Mesothelial cell of epicardium (in vitro differentiated cells): ENCODE measurements at places on chromosomes 3 and 15. TPM values are rescaled to one million over a fixed set of nuclear protein-coding genes. Genes with fewer than 3 reads are reported as not detected.

- no peak overlapping the region for H3K27ac ChIP-seq
- H3K4me1 ChIP-seq: peaks cover 62% of the 10 kb centered on the region
- no peaks in the 10 kb centered on the region for H3K27me3 ChIP-seq
- no peaks in the 10 kb centered on the region for H3K36me3 ChIP-seq
Measured at GRCh38 chr15:77554306-77555080, 78.2 kb downstream of the LINGO1 start.

GRCh38 chr3:187783098-187783497 is 37.8 kb upstream of the BCL6 start:
- H3K27me3 ChIP-seq: no peaks in the 10 kb centered on the region
- H3K36me3 ChIP-seq: no peaks in the 10 kb centered on the region
- H3K27ac ChIP-seq: no peak overlapping the region
- H3K4me1 ChIP-seq: no peaks in the 10 kb centered on the region
- H3K4me3 ChIP-seq: no peak overlapping the region

GRCh38 chr15:64447536-64448315 is 12.7 kb upstream of the ZNF609 start:
- H3K36me3 ChIP-seq: peaks cover 10% of the 10 kb centered on the region
- H3K27ac ChIP-seq: peak overlapping the region; percentile 8
- DNase-seq: no peak
- H3K4me3 ChIP-seq: no peak overlapping the region
- H3K4me1 ChIP-seq: peaks cover 37% of the 10 kb centered on the region
- no peaks in the 10 kb centered on the region for H3K27me3 ChIP-seq

- no peak overlapping the region for H3K4me3 ChIP-seq
- no peak overlapping the region for H3K27ac ChIP-seq
- H3K36me3 ChIP-seq: peaks cover 20% of the 10 kb centered on the region
- DNase-seq: no peak
- H3K27me3 ChIP-seq: no peaks in the 10 kb centered on the region
Measured at GRCh38 chr15:71219101-71219500, 103.8 kb downstream of the THSD4 start.

GRCh38 chr3:135538123-135538522 is 427.4 kb upstream of the PPP2R3A start:
- H3K4me1 ChIP-seq: no peaks in the 10 kb centered on the region
- no peak overlapping the region for H3K4me3 ChIP-seq
- H3K27me3 ChIP-seq: peaks cover 26% of the 10 kb centered on the region
- no peak for DNase-seq
- H3K27ac ChIP-seq: no peak overlapping the region

DNA sequence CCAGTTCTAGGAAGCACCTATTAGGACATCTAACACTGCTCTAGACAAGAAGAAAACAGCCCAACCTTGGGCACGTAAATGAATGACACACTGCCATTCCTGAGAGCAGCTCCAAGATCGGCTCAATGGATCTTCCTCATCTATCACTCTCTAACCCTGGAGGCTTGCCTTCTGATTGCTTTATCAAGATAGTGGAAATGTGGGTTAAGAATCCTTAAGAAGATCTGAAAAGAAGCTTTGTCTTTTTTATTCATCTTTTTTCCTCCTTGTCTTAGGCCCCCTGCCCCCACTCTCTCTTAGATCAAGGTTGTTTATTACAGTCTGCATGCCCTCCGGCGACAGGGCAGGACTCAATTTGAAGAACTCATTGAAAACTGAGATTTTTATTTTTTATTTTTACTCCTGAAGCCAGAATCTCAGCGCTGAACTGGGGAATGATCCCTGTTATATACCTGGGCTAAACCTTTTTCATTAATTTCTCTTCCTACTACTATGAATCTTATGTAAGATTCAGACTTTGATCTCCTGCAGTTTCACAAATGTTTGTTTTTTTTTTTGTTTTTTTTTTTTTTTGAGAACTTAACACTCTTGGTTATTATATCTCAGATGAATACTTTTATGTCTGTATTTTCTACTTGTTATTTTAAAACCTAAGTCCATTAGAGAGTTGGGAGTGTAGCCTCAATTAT is 219.5 kb downstream of the SV2B start:
- no peak overlapping the region for H3K4me3 ChIP-seq
- peak overlapping the region; percentile 37 for H3K27ac ChIP-seq
- DNase-seq: peak; percentile 51
- H3K27me3 ChIP-seq: peaks cover 19% of the 10 kb centered on the region
- peaks cover 25% of the 10 kb centered on the region for H3K4me1 ChIP-seq

DNA sequence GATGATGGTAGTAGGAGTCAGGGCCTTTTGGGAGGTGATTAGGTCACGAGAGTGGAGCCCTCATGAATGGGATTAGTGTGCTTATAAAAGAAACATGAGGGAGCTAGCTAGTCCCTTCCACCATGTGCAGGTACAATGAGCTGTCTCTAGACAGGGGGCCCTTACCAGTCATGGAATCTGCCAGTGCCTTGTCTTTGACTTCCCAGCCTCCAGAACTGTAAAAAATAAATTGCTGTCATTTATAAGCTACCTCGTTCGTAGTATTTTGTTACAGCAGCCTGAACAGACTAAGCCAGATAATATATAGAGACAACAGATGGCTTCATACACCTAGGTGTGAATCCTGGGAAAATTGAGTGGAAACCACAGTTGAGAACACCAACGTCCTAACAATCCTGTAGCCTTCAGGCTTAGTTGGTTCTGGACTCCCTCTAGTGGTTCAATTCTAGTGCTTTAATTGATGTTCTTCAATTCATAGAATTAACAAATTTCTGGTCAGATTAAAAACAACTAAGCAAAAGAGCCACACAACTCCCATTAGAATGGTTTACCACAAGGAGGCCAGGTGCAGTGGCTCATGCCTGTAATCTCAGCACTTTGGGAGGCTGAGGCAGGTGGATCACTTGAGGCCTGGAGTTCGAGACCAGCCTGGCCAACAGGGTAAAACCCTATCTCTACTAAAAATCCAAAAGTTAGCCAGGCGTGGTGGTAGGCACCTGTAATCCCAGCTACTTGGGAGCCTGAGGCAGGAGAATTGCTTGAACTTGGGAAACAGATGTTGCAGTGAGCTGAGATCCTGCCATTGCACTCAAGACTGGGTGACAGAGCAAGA is 21.3 kb upstream of the GATM start:
- H3K36me3 ChIP-seq: no peaks in the 10 kb centered on the region
- peaks cover 18% of the 10 kb centered on the region for H3K4me1 ChIP-seq
- H3K4me3 ChIP-seq: no peak overlapping the region
- H3K27me3 ChIP-seq: peaks cover 39% of the 10 kb centered on the region
- no peak for DNase-seq

DNA sequence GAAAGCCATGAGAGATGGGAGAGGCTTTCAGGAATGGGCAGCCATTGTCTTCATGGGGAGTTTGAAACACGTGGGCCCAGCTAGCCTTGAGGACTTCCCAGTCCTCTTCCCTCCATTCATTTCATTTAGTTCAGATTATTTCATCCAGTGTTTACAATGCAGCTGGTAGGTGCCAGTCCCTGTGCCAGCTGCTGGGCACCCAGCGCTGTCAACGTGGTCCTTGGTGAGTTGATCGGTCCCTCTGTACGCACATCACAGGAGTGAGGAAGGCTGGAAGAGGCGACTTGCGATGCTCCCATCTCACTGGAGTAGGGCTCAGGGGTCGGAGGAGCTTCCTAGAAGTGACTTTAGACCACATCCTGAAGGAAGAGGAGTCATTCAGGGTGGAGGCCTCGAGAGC is 206.4 kb upstream of the BHLHE40 start:
- H3K27ac ChIP-seq: peak overlapping the region; percentile 59
- H3K36me3 ChIP-seq: no peaks in the 10 kb centered on the region
- no peak for DNase-seq
- H3K27me3 ChIP-seq: no peaks in the 10 kb centered on the region

DNA sequence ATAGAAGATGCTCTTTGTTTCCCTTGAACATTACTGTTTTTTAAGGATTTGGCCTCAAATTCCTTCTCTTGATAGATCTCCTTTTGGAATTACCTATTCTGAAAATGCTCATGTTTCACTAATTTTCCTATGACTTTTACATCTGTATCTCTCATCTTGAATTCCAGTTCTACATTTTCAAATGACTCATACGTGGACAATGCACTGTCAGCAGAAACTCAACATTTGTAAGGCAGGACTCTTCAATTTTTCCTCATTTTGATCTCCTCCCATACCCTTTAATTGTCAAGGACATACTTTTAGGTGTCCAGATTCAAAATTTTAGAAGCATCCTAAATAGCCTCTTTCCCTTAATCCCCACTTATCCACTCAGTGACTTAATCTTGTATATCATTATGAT is 341.0 kb upstream of the RASGRP1 start:
- H3K4me3 ChIP-seq: no peak overlapping the region
- no peak overlapping the region for H3K27ac ChIP-seq
- H3K4me1 ChIP-seq: no peaks in the 10 kb centered on the region

The SIDT1 gene
- total RNA-seq: not detected in 3 replicates

The C3orf49 gene
- total RNA-seq: not detected in 3 replicates

The RUBCN gene
- total RNA-seq: 22.2 to 24.5 TPM (median 22.9 TPM) in 3 replicates

The HYPK gene
- total RNA-seq: 15.6 to 21.3 TPM (median 18.6 TPM) in 3 replicates

The LARP6 gene
- total RNA-seq: 24.8 to 27.3 TPM (median 24.9 TPM) in 3 replicates

The WDR93 gene
- 0.34 to 0.54 TPM (median 0.40 TPM) in 3 replicates for total RNA-seq
